NCI-H1048 (cell line): ENCODE measurements at places on chromosomes 6 and 20.

DNA sequence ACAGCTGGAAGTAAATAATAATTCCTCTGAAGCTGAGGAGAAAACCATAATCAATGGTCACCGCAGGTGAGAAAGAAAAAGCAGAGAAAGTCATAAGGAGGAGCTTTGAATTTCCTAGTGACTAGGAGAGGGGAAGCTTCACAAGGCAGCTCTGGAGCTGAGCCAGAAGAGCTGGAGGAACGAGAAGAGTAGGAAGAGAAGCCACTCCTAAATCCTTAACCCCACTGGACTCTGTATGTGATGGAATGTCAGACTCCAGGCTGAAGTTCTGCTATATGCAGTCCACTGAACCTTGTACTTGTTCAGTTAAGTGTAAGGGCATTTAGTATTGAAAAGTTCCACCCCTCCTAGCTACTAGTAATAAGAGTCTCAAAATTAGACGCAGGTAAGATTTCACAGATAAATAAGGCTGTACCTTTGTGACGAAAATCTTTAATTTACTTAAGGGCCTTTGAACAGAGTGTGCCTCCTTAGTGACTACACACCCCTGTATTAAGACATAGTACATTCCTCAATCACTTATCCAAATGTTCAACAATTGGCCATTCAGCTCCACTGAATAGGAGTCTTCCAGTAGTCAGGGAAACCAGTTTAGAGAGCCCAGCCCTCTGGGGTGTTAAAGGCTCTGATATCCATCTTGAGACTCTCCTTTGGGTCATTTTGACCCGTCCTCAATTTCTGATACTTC, 71.4 kb upstream of the UFL1 start:
- DNase-seq = no peak

DNA sequence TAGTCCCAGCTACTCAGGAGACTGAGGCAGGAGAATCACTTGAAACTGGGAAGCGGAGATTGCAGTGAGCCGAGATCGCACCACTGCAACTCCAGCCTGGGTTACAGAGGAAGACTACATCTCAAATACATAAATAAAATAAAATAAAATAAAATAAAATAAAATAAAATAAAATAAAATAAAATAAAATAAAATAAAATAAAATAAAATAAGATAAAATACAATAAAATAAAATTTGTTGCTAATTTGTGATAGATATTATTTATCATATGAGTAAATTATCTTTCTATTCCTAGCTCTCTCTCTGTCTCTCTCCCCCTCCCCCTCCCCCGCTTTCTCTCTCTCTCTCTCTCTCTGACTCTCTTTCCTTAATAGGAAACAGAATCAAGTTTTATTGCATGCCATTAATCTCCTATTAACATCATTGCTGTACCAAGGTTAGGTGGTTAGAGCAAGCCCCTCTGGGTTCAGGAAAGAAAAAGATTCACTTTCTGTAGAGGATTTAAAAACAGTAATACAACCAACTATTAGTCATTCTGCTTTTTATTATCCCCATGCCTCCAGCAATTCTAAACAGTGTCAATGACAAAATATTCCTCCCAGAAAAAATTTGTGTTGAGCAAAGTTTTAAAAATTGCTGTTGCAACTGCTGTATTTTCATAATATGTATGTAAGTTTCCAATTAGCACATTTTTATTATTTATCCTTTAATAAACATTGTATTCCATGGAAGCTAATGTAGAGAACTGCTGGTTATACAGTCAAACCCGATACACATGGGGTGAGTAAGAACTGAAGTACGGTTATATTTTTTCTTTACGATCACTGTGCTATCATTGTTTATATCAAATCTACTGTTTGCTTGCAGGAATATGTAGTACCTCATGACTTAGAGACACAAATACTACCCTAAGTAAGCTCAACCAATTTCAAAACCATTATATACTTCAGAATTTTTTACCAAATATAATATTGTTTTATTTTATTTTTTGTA, 22.1 kb downstream of the BMP5 start:
- DNase-seq = no peak

GRCh38 chr6:168808232-168808631, 367.2 kb downstream of the SMOC2 start:
- DNase-seq = no peak

DNA sequence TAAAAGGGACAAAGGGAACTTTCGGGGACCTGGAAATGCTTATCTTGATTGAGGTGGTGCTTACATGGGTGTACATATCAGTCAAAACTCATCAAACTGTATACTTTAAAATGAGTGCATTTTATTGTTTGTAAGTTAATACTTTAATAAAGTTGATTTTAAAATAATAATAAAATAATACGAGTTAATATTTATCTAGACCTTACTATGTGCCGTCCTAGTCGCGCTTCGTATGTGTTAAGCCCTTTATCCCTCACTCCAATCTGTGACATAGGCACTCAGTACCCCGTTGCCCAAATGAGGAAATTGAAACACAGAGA, 47.5 kb downstream of the PDYN start:
- DNase-seq = no peak

DNA sequence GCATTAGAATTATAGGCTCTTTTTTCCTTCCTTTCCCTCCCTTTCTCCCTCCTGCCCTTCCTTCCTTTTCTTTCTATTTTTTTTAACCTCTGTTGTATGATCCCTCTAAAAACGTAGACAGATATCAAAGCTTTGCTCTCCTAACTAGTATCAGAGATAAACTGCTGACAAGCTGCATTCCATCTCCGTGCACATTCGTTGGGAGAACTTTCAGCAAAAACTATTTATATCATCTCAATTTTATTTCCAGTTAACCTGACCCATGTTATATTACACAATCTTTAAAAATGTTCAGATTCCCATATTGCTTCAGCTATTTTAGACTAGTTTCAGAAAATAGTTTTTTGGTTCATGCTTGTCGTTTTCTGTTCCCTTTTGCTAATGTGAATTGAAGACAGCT, 47.3 kb downstream of the RNF217 start:
- DNase-seq = no peak

- DNase-seq = no peak
Measured at GRCh38 chr6:44534291-44534690, 146.8 kb downstream of the CDC5L start.

- DNase-seq = no peak
Measured at GRCh38 chr20:4987130-4987529, 14.2 kb downstream of the SLC23A2 start.

- no peak for DNase-seq
Measured at GRCh38 chr6:125354649-125355048, 52.9 kb upstream of the HDDC2 start.
